Osteocyte (in vitro differentiated cells): ENCODE measurements at places on chromosomes 16 and 17. TPM values are rescaled to one million over a fixed set of nuclear protein-coding genes. Genes with fewer than 3 reads are reported as not detected.

PPY gene
- not detected in 2 replicates for total RNA-seq

GRCh38 chr17:56926704-56927103 is 12.9 kb upstream of the TRIM25 start:
- no peaks in the 10 kb centered on the region for H3K4me1 ChIP-seq
- no peaks in the 10 kb centered on the region for H3K36me3 ChIP-seq
- no peak overlapping the region for H3K4me3 ChIP-seq
- H3K27ac ChIP-seq, result no peak overlapping the region

CENPX gene
- 29.4 and 31.7 TPM in 2 replicates for total RNA-seq

DNA sequence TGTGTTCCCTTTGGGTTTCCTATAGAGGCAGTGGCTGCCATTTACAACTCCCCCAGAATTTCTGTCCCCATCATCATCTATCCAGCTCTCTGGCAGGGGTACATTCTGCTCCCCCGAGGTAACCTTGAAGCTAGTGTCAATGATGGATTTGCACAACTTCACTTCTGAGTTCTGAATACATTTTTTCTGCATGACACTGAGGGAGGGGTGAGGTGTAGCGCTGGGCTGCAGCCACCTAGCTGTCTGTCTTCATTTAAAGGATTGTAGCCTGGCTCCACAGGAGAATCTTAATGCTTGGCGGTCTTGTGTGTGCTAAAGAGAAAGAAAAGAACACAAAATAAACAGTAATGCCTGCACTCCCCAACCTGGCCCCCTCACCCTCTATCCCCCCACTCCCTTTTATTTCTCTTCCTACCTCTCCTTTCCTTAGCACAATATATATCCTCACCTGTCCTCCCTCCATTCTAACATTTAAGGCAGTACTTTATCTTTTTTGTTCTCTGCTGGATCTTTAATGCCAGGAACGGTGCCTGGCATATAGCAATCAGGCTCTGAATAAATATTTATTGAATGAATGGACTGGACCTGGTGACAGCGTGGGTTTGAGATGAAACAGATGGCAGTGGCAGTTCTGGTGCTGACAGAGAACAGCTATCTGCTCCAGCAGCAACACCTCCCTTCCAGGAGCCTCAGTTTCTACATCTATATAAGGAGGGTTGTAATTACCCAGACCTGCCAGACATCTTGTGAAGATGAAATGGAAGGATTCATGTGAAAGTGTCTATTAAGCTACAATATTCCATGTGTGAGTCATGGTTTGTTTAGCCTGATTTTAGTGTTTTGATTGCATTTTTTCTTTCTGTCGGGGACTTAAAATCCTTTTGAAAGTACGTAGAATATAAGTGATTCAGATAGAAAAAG is 163.5 kb upstream of the CDH11 start:
- H3K36me3 ChIP-seq, result no peaks in the 10 kb centered on the region
- DNase-seq, result no peak
- H3K27ac ChIP-seq, result peak overlapping the region; percentile 65
- no peaks in the 10 kb centered on the region for H3K27me3 ChIP-seq

DNA sequence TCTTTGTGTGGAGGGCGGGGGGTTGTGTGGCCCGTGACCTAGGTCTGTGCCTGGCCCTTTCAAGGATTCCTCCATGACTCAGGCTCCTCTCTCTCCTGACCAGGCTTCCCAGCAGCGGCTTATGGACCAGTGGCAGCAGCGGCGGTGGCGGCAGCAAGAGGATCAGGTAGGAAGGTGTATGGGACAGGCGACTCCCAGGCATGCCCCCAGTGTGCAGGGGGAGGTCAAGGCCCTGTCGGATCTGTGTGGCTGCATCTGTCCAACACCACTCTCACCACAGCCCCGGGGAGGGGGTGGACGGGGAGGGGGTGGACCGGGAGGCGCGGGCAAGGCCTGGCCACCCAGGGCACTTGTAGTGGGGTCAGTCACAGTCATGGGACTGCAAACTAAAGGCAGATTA is 93.1 kb downstream of the CCDC182 start:
- H3K27me3 ChIP-seq, result no peaks in the 10 kb centered on the region
- peaks cover 5% of the 10 kb centered on the region for H3K36me3 ChIP-seq
- no peak overlapping the region for H3K4me3 ChIP-seq
- no peak overlapping the region for H3K27ac ChIP-seq
- no peak for DNase-seq
